Effector memory CD4-positive, alpha-beta T cell (primary cell): ENCODE measurements at places on chromosomes 5 and 9.

GRCh38 chr9:83431101-83432060 lies 106.8 kb downstream of the FRMD3 start:
- DNase-seq, result no peak

DNA sequence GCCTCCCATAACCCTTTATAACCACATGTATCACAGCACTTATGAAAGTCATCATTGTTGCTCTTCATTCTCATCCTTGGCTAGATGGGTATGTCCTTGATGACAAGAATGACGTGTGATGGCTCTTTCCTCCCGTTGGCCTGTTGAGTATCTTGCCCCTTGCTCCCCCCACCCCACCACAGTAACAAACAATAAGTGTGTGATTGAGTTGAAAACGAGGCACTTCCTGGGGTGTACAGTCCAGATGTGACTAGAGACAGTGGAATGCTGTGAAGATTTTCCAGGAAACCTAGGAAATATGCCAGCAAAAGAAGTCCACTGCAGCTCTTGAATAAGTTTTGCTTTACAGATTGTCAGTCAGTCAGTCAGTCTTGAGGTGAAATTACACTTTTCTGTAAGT lies 262.5 kb downstream of the ELAVL2 start:
- no peak for DNase-seq

GRCh38 chr5:23257656-23258055 lies 249.8 kb upstream of the PRDM9 start:
- DNase-seq, result no peak

DNA sequence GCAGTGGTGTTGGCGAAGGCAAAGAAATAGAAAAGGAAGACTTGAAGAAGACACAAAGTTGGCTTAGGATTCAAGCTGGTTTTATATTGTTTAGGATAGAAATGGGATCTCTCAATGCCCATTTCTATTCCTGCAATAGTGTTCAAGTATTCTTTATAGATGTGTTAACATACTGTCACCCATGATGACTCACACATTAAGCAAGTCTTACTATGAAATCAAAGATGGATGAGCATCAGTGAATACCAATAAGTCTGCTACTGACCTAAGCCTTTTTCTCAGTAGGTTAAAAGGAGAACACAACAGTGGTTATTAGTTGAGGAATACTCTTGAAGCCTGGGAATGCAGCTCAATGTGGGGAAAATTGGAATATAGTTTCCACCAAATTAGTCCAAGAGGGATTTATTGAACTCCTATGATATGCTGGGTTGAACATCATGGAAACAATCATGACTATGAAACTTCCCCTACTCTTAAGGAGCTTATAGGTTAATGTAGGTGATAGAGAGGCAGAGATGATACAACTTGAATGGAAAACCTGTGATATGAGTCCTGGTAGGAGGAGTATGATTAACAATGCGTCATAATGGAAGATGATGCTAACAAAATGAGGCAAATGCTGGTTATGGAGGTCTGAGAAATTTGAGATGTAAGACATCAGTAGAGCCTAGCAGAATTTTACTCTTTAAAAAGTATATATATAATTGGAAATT lies 417.1 kb upstream of the DAP start:
- DNase-seq, result no peak

- no peak for DNase-seq
These were observed 30.4 kb downstream of the NR3C1 start for GRCh38 chr5:143373076-143373475.

DNA sequence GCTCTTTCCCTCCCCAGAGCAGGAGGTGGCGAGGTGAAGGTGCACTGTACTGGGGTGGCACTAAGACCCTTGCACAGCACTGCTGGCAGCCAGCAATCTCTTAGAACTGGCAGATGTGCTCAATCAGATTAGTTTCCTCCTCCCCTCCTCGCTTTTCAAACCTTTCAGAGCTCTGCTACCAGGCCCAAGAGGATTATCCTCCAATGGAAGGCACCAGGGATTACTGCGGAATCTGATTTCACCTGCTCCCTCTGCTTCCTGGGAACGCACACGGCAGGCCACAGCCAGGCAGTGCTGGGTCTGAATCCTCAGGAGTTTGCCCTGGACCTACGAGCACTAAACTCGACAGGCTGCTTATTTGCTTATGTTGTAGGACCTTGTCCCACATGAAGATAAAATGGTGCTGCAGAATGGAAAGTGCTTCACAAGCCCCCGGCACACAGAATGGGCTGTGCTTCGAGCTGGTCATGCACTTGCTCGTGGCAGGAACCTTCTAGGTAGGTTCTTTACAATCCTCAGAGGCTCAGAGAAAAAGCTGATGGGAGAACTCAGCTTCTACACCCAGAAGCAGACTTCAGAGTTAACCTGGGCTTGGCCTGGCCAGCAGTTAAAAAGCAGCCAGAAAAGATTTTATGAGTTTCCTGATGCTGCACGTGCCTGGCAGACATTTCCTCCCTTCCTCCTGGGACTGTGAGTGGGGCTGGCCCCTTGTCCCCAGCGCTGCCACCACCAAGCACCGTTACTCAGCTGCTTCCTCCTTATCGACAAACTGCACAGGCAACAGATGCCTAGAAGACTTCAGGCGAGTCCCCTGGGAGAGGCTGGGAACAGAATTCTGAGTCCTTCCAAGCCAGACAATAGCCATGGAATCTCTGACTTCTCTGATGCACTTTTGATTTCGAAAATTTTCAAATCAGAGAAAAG lies 33.1 kb downstream of the FABP6 start:
- no peak for DNase-seq

- no peak for DNase-seq
These were observed 31.8 kb downstream of the ZFAND5 start for GRCh38 chr9:72333197-72333596.

DNA sequence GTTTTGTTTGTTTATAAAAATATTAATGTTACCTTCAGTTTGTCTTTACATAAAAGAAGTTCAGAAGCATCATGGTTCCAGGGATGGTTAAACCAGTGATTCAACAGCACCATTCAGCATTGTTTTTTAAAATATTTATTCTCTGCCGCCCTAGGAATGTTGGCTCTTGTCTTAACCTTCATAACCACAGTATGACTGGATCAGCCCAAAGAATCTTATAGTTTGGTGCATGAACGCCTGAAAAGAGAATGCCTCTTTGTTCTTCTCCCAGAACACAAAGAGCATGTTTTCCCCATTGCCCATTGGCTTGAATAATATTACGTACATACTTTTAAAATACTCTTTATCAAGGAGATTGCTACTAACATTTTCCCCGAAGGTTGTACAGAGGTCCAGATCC lies 413.4 kb downstream of the ANXA1 start:
- no peak for DNase-seq

- DNase-seq, result no peak
These were observed 64.6 kb upstream of the VCAN start for GRCh38 chr5:83406906-83407305.

- DNase-seq, result no peak
These were observed 1.7 kb downstream of the DUSP1 start for GRCh38 chr5:172769342-172769615.

- DNase-seq, result no peak
These were observed 11.6 kb downstream of the NDST1 start for GRCh38 chr5:150519560-150519945.

GRCh38 chr9:112495614-112496013 lies 9.0 kb downstream of the KIAA1958 start:
- DNase-seq, result no peak

GRCh38 chr5:68778484-68778883 lies 315.3 kb upstream of the SLC30A5 start:
- DNase-seq, result no peak

DNA sequence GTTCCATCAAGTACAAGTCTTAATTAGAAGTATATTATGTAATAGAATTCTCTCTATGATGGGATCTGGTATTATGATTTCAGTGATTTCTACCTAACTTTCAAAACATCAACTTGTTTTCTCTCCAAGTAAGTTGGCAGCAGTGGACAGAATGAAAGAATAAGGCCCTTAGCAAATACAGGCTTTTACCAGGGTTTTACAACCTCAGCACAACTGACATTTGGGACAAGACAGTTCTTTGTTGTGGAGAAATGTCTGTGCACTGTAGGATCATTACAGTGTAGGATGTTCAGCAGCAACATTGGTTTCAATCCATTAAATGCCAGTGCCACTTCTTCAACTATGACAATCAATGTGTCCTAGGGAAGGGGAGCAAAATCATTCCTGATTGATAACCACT lies 48.8 kb downstream of the MLANA start:
- no peak for DNase-seq

- DNase-seq, result no peak
These were observed 74.6 kb downstream of the MARCHF11 start for GRCh38 chr5:16104961-16105360.

DNA sequence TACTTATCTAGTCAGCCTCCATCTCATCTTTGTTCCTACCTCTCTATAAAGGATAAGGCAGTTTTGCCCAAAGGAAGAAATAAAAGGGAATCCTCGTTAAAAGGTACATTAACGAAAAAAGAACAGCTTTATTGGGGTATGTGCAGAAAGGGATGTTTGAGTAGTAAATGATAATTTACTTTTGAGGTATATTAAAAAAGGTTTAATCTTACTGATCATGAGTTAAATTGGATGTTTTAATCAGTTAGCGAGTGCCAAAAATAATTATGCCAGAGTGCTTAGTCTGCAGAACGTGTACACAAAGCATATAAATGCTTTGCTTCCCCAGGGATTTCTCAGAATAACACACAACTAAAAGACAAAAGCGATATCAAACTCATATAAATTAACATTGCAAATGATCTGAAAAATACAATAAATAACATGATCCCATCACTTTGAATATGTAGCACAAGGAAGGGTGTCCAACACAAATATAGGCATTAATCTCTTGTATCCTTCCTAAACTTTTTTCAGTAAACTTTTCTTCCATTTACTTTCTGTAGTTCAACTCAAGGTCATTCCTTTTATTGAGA lies 865.0 kb downstream of the NR2F1-AS1 start:
- no peak for DNase-seq

- DNase-seq, result no peak
These were observed 729 bp upstream of the TNPO1 start for GRCh38 chr5:72815580-72816283.

DNA sequence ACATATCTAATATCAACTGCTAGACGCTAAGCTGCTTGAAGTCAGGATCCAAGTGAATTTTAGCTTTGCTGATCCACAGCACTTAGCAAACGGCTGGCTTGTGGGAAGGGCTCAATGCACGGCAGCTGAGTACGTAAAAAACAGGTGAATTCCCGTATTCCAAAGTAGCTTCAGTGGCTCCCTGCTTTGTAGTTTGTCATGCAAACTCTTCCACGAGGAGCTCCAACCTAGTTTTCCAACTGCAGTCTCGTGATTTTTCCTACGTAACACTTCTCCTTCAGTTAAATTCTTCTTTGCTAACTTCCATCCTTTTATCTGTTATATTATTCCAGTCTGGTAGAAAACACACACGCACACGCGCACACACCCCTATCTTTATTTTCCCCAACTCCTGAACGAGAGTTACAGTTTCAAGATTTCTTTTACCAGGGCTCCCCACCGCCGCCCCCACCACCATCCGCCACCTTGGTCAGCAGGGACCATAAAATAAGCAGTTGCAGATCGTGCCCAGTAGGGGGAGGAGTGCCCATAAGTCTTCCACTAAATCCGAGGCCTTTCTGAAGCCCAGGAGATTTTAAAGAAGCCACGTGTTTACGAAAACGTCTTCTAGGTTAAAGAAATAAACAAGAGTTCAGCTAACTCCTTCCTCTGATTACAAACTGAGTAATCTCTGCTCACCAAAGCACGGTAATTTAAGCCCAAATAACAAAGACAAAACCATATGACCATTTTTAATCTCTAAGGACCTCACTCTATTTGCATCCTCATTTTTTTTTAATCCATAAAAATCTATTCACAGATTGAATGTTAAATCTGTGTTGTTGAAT lies 34.8 kb upstream of the TRIO start:
- DNase-seq, result no peak

GRCh38 chr5:150458802-150459557 lies 9.4 kb upstream of the RPS14 start:
- DNase-seq, result peak; percentile 77

GRCh38 chr5:180323160-180323559 lies 30.0 kb downstream of the GFPT2 start:
- no peak for DNase-seq

DNA sequence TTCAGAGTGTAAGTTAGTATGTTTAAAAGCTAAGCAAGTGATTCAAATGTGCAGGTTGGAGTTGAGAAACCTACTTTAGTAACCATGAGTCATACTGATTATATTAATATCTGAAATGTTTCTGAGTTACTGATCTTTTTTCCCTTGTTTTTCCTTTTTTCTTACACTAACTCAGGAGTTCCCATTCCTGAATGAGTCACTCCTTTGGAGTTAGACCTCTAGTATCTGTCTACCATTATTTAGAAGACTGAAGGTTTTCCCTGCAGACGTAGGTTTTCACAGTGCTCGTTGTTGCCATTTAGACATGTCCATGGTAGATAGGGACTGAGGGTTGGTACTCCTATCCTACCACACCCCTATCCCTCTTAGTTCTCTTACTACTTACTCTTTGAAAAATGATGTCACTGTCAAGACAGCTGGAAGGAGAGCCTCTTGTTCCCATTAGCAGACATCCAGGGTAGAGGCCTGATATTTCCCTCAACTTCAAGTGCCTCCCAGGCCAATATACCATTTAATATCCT lies 20.2 kb downstream of the OCLN start:
- no peak for DNase-seq

GRCh38 chr5:140196115-140196814 lies 21.3 kb downstream of the CYSTM1 start:
- DNase-seq, result no peak

DNA sequence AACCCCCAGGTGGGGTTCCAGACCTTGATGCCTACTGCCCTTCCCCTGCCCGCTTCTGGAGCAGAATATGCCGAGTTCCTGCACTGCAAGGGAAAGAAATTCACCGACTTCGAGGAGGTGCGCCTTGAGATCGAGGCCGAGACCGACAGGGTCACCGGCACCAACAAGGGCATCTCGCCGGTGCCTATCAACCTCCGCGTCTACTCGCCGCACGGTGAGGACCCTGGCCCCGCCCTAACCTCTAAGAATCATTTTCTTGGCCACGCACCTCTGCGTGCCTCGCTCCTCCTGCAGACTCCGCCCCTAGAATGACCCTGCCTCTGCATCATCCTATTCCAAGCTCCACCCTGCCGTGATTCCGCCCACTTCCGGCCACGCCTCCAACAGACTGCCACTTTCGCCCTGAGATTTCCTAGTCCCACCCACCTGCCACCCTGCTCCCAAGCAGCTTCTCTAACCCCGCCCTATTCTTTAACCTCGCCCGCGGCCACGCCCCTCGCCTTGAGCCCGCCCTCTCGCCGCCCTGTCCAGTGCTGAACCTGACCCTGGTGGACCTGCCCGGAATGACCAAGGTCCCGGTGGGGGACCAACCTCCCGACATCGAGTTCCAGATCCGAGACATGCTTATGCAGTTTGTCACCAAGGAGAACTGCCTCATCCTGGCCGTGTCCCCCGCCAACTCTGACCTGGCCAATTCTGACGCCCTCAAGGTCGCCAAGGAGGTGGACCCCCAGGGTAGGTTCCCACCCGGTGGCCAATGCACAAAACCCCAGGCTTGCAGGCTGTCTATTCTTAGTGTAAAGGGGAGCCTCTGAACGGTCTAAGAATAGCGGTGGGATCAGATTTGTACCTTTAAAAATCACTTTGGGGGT lies 15.6 kb downstream of the DNM1 start:
- DNase-seq, result peak; percentile 87

- DNase-seq, result no peak
These were observed 18.0 kb downstream of the CCT5 start for GRCh38 chr5:10268100-10268499.

GRCh38 chr9:37620396-37620795 lies 28.0 kb upstream of the TOMM5 start:
- no peak for DNase-seq
